ENCODE measurements at places on chromosomes 1 and 21.

DNA sequence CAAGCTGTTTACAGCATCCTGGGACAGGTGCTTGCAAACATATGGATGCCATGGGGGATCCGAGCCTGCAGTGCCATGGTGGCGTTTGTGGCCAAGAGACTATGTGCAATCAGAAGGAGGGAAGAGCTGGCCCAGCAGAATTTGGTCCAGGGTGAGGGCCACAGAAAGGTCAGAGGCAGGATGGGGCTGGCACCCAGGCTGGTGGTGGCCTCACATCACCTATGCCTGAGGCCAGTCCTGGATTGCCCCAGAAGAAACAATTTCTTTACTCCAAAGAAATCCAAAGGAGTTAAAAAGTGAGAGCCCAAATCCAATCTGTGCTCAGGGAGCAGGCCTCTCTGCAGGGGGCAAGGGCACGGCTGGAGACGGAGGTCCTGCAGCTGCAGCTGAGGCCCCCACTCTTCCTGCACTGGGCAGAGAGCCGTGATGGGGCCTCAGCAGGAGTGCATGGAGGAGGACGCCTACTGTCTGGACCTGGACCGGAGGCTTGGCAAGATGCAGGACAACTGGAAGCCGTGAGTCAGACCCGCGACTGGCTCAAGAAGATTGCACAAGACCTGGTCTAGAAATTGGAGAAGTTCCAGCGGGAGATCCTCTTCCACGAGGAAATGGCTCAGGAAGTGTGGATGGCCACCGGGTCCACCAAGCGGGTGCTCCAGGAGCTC, 163.5 kb downstream of the RYR2 start:
- DNase-seq, result no peak

DNA sequence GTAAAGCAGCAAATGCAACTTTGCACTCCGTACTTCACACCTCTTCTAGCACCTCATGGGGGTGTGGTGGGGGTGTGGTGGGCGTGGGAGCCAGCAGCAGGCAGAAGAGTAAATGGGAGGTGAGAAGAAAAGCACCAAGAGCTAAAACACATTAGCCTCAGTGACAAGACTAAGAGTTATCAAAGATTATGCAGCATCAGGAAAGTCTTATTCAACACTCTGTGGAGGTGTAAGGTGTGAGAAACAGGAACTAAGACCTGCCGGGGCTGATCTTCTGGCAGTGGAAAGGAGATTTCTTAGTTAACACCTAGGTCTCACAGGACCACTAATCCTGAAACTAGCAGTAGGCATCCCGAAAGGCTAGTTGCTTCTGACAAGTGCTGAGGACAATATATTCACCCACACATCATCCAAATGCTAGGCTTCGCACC, 9.9 kb downstream of the TGFBR3 start:
- DNase-seq, result no peak

GRCh38 chr21:41482301-41482700, 25.7 kb downstream of the TMPRSS2 start:
- no peak for DNase-seq

- DNase-seq, result no peak
These were observed 218.5 kb downstream of the DISC1 start for GRCh38 chr1:231844986-231845502.

DNA sequence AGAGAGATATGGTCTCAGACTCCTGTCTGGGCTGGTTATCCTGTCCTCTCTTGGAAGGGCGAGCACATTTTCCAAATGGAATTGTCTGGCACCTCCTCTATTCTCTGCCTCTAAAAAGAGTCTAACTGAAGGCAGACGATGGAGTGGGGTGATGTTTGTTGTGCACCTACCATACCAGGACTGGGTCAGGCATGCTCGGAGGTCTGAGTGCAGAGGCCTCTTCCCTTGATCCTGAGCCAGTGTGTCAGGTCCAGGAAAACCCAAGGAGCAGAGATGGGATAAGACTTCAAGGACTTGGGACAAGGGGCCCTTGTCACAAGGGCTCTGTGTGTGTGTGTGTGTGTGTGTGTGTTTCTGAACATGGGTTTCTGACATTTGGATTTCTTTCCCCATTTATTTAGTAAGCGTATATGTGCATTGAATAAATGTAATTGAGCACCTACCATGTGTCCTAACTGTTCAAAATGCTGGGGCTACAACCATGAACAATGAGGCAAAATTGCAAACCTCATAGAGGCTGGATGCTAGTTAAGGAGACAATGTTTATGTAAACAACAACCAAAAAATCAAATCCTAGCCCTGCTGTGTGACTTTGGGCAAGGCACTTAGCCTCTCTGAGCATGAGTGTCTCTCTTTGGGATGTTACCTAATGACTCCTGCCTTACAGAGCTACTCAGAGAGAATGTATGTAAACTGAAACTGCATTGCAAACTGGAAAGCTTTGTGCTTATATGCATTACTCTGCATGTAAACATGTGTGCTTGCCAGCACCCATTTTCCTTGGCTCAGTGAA, 276.3 kb downstream of the FOXD2 start:
- DNase-seq, result no peak

GRCh38 chr1:83746234-83746633, 252.7 kb downstream of the TTLL7 start:
- DNase-seq, result no peak

DNA sequence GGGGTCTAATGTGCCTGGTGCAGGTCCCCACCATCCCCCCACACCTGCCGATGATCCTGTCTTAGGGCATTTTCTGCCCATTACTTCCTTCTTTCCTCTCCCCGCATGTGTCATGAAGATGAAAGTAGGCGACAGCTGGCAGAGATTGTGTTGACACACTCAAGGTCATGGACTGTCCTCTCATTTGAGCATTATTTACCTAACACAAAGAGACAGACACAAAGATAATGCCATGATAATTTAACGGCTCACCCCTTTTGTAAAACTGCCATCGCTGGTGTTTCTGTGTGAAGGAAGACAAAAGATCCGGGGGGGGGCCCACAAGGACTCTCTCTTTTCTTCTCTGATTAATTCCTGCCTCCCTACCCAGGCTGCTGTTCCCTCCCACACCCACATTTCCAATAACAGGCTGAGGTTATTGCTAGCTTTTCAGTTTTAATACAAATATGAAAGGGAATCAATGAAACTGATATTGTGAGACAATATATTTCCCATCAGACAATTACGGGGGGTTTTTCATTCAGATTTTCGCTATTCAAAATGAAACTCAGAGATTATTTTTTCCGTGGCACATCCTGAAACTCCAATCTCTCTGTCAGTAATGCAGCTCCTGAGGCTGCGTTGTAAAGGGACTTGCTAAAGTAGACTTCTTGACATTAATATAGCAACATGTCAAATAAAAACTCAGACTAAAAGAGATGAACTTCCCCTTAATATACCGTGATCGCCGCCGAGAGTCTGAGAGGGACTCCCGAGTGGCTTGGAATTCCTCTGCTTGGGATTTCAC, 561.1 kb downstream of the NPHP4 start:
- no peak for DNase-seq

- DNase-seq, result no peak
These were observed 65.2 kb upstream of the FAM163A start for GRCh38 chr1:179677882-179678281.

DNA sequence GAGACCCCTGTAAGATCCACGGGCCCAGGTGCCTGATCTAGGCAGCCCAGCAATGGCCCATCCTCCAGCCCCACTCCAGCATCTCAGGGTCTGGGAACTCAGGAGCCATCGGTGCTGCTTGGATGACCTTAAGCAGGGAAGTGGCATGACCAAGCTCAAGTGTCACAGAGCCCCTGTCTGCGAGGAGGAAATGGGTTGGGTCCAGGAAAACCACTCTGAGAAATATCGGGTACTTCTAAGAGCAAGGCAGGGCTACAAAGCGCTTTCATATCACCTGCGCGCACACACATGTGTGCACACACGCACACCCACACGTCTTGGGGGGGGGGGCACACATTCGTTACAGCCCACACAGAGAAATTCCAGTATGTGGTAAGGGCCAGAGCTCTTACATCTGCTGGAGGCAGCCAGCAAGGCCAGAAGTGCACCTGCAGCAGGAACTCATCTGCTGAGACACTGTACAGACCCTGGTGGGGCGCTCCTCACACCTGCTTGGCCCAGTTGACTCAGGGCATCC, 32.6 kb upstream of the SPOCD1 start:
- DNase-seq, result no peak

DNA sequence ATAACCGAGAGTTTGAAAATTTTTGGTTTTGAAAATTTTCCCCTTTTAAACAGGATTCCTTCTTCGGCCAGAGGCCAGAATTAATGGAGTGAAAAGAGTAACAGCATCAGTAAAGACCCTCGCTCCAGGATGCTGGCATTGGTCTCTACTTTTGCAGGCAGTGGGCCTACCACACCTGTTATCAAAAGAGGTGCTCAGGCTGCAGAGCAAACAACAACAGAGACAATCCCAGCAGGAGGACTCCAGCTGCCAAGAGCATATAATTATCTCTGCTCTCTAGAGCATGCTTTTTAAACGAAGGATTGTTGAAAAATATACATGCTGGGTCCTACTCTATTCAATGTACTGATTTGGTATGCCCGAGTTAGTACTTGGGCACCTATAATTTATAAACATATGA, 1048.5 kb downstream of the PLA2G4A start:
- DNase-seq, result no peak

DNA sequence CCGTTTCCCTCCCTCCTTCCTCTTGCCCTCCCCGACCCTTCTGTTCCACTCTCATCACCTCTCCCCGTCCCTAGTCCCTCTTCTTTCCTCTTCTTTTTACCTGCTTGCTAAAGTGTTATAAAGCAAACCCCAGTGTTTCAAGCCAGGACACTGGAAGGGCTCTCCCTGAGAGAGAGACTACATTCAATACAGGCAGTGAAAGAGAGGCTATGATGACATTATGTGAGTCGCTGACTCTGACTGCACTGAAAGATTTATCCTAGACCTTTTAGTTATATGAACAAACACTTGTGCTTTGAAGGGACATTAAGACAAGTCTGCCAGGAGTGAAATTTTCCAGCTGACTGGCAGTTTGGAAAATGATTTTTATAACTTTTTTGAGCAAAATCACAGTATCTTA, 155.7 kb downstream of the S1PR1 start:
- DNase-seq, result no peak

DNA sequence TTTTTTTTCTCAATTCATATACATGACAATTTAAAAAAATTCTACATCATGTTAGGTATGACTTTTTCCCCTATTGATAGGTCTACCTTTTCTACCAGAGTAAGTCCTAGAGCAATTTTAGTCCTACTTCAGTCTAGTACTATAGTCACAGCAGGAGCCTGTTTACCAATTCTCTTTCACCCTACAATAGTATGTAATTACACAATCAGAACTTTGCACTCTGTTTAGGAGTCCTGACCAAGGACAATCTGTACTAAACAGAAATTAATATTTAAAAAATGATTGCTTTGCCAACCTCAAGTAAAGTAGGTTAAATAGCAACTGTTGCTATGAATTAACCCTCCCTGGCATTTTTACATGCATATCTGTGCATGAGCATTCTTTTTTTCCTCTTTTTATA, 810 bp upstream of the CYP4A11 start:
- DNase-seq, result no peak

GRCh38 chr21:32353002-32353711, 39.7 kb downstream of the URB1 start:
- DNase-seq, result no peak

DNA sequence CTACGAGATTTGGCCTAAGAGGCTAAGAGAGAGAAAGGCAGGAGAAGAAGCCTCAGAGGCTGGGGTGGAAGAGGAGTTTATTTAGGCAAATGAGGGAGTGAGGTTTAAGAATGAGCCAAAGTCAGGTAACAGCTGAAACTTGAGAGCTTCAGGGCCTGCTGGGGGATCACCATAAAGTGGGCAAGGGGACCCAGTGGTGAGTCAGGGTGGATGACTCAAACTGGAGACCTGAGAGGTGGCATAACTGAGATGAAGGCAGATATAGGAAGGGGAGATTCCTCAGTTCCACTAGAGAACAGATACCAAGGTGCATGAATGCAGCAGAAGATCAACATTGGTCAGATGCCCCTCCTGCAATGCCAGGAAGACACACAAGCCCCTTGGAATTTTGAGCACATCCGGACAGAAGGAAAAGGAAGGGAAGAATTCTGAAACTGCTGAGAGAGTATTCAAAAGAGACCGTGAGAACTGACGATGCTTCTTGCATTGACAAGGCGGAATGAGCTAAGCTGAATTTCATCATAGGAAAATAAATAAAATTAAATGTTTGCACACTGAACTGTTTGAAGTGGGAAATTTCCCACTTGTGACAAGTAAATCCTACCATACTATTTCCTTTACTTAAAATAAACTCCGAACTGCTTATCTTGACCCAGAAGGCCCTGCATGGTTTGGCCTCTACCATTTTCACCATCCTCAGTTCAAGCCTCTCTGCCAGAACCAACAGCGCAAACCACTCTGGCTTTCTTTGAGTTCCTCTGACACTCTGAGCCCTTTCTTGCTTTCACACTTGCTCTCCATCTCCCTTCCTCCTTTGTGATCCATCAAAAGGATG, 94.1 kb downstream of the NMNAT2 start:
- no peak for DNase-seq

DNA sequence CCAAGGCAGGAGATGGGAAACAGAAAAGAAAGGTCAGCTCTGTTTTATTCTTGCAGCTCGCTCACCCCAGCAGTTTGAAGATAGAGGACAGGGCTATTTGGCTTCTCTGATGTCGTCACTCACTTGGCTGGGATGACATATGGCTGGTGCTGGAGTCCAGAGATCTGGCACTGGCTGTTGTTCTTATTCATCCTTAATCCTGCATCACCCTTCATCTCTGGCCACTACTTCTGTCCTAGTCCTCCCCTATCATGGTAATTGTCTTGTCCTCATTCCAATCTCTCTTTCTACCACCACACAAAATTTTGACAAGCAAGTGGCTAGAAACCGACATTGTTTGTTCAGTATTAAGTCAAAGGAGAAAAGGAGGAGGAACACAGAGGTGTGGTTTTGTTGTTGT, 103.8 kb upstream of the PDE4B start:
- no peak for DNase-seq

GRCh38 chr1:86972262-86972661, 57.8 kb downstream of the HS2ST1 start:
- DNase-seq, result no peak

DNA sequence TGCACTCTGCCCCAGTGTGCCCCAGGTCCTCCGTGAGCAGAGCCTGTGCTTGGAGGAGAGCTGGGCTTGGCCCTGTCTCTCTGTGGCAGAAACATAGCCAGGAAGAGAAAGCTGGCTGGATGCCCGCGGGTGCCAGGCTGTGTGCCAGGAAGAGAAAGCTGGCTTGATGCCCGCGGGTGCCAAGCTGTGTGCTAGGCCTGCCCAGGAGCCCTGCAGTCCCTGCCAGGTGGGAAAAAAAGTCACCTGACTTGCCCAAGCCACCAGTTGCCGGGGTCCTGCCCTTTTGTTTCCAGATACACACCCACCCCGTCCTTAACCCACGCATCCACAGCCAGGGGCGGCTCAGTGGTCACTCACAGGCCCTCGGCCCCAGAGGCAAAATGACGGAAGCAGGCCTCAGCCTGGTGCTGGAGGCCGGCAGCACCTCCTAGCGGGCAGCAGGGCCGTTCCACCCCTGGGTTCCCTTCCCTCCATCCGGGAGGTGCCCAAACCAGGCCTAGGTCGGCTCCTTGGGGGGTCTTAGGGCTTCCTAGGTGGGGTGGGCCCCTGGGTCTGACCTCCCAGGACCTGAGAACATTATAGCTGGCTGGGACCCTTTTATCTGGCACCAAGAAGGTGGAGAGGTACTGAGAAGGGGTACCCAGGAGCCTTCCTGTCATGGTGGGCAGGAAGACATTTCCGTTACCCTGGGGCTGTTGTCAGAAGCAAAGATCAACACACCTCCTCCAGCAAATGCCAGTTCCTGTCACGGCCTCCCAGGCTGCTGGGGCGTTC, 9.1 kb downstream of the ITGB2 start:
- peak; percentile 10 for DNase-seq
